Activated naive CD4-positive, alpha-beta T cell (primary cell): ENCODE measurements at places on chromosomes 5 and 9.

DNA sequence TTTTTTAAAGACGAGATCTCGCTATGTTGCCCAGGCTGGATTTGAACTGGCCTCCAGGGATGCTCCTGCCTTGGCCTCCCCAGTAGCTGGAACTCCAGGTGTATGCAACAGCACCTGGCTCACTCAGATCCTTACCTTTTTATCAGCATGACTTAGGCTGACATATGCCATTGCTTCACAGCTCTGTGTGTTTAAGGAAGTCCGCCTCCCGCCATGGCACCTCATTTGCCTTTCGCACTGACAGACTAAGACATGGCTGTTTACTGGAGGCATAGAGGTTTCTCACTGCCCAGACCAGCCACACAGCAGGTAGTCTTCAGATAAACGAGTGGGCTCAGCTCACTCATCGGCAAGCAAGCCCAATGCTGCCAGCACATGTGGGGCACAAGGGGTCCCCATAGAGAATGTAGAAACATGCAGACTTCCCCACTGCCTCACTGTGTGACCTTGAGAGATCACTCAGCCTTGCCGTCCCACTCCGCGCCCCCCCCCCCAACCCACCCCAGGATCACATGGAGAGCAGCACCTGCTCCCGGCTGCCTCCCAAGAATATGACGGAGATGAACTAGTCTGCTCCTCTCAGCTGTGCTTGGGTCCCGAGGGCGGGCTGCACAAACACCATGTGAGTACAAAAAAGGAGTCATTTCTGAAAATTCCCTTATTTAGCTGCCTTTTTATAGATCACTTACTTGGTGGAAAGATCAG, 62.8 kb downstream of the DCP2 start:
- no peak for DNase-seq

GRCh38 chr5:172281346-172281745, 2.2 kb downstream of the UBTD2 start:
- no peak for DNase-seq

DNA sequence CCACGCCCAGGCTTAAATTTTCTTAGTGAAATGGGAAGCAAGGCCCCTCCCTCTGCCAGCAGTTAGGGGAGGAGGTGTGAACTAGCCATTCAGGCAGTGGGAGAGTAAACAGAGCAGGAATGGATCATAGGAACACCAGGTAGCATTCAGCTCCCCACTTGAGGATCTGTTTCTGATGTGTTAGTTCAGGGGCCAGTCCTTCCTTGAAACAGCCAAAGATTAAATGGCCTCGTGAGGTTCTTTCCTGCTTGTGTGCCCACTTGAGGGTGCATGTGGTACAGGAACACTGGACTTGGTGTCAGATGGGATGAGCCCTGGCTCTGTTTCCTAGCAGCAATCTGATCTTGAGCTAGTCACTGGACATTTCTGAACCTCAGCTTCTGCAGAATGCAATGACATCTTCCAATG, 21.2 kb downstream of the FAXDC2 start:
- DNase-seq, result no peak

DNA sequence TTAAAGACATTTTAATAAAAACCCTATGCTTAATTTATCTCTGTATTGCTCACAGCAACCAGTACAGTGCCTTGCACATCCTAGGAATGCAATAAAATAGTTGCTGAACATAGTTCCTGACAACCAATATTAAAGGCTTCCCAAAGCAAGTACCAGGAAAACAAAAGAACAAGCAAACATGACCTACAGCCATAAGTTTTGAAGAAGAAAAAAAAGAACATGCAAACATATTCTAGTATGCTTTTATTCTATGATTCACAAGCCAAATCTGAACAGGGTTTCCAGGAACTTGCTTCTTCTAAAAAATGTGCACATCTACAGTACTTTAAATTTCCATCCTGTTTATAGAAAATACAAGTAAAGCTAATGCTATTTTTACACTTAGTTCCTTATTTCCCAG, 4.5 kb downstream of the CEMIP2 start:
- no peak for DNase-seq

DNA sequence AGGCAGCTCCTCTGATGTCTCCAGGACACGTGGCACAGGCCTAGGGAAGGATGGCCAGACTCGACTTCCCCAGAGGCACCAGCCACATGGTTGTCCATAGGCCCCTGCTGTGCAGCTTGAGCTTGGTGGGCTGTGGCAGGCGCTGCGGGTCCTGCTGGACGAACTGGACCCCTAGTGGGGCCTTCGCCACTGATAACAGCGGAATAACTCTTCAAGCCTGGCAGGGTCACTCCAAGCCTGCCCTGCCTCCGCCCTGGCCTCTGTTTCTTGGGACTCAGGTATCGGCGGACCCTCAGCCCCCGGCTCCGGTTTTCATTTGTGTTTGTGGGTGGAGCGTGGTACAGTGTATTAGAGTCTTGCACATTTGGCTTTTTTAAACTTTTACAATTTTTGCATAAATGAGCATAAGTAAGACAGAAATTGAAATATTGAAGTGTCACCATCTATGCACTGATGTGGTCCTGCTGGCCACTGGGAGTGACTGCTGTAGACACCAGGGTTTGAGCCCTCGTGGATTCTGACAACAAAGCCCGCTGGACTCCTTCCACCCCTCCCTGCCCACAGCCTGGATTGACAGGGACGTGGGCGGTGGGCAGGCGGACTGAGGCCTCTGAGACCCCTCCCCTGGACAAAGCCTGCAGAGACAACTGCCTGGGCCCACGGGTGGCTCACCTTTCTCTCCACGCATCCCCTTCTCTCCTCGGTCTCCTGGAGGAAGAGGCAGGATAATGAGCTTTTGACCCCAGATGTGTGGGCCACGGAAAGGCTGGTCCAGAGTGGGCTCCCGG, 3.8 kb downstream of the FCN1 start:
- no peak for DNase-seq

- DNase-seq, result no peak
Observed at GRCh38 chr5:64722588-64722987, 32.3 kb downstream of the SHISAL2B start.

DNA sequence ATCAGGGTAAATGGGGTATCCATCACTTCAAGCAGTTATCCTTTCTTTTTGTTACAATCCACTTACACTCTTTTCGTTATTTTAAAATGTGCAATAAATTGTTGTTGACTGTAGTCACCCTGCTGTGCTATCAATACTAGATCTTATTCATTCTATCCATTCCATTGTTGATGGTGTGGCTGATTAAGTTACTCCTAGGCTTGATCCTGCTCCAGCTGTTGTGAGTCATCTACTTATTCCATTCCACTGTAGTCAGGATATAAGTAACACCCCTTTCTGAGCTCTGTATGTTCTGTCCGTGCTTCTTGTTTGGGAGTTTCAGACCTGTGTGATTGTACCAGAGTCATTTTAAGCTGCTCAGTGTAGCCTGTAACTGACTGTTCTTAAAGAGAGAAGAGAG, 122.5 kb upstream of the RUSC2 start:
- DNase-seq, result no peak

GRCh38 chr5:55232271-55232984, 980 bp downstream of the CCNO start:
- no peak for DNase-seq

DNA sequence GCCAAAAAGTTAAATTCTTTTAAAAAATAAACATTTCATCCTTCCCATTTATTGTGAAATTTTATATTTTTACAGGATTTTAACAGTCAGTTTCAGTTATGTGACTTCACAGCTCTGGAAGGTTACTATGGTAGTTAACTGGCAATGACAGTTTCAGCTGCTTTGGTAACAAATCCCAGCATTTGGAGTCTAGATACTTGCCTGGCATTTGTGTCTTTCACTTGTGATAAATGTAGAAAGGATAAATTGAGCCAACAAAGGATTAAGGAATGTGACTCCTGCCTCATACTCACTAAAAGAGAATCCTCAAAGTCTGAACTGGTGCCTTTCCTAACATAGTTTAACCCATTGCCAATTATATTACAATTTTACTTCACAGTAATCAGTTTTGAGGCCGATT, 315.5 kb downstream of the FER start:
- DNase-seq, result no peak

- DNase-seq, result no peak
Observed at GRCh38 chr5:76443066-76443800, 40.1 kb downstream of the IQGAP2 start.

DNA sequence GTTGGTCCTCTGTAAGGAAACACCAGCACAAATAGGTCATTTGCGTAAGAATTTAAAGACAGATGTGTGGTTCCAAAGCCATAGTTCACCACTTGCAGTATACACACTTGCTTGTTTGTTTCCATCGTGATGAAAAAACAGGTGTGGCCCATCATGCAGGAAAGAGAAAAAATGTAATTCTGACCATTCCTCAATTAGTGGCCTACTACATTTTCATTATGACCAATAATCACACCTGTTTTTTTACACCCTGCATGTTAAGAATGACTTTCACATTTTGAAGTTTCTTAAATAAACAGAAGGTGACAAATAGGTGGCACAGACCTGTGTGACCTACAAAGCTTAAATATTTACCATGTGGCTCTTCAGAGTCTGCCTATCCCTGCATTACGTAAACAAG, 2.2 kb upstream of the ICE1 start:
- DNase-seq, result no peak

- DNase-seq, result no peak
Observed at GRCh38 chr9:6133346-6134063, 82.1 kb upstream of the IL33 start.

DNA sequence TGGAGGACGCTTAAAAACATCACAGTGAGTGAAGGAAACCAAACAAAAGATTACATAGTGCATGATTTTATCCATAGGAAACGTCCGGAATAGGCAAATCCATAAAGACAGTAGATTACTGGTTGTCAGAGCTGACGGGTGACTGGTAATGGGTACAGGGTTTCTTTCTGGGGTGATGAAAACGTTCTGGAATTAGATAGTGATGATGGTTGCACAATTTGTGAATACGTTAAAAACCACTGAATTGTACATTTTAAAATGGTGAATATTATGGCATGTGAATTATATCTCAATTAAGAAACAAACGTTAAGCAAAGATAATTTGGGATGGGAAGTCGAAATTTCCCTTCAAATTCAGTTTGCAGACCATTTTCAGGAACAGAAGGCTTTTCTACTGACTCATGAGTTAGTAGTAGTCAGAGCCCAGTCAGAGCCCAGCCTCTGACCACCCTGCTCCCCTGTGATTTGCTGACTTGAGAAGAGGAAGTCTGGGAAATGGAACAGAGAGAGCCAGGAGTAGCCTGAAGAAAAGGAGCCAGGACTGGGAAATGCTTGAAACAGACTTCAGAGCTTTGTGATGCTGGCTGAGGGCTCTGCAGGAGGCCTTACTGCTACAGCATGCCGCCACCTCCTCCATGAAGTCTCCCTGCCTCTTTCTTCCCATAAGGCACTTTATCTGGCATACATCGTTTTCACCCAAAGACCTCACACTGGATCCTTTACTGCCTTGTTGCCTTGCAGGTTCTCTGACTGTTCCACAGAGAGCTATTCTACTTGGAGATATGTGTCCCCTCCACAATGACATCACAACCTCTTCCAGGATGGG, 46.4 kb upstream of the CTNNA1 start:
- DNase-seq, result no peak

DNA sequence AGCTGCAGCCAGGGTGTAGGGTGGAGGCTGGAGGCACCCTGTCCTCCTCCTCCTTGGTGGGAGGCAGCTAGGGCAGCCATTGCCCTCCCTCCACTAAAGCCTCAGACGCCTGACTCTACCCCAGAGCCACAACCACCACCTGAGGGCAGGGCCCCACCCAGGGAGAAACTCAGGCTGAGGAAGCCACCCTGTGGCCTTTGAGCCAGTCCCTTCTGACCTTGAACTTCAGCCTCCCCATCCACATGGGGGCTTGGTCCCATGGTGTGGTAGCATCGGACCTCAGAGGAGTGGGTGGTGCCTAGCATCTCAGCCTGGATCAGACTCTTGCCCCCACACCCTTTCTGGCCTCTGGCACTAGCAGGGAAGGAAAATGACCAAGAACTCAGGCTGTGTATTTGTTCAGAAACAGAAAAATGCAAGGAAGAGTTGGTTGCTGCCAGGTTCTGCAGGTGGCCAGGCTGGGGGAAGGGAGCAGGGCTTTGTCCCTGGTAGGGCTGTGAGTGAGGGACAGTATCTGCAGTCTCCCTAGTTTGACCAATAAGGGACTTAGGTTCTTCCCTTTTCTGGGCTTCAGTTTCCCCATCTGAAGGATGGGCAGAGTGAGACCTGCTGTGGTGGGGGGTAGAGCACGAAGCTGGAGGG, 3.2 kb downstream of the DAB2IP start:
- no peak for DNase-seq

DNA sequence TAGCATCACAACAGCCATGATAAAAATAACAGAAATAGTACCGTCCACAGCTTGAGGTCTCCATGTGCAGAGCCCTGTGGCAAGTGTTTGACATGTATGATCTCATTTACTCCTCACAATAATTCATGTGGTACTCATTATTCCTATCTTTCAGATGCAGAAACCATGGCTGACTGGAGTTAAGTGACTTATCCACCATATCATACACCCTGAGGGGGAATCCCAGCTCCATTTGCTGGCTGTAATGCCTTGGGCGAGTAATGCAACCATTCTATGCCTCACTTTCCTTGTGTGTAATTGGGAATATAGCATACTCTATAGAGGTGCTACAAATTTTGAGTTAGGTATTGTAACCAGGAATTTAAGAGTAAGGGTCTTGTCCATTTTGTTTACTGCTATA, 347.0 kb upstream of the CLINT1 start:
- DNase-seq, result no peak

GRCh38 chr9:711761-712553, 129.5 kb upstream of the DMRT1 start:
- no peak for DNase-seq
